ENCODE measurements at places on chromosomes 5 and 9.

- DNase-seq, result no peak
These were observed 82.9 kb downstream of the MEF2C start for GRCh38 chr5:88799938-88800535.

DNA sequence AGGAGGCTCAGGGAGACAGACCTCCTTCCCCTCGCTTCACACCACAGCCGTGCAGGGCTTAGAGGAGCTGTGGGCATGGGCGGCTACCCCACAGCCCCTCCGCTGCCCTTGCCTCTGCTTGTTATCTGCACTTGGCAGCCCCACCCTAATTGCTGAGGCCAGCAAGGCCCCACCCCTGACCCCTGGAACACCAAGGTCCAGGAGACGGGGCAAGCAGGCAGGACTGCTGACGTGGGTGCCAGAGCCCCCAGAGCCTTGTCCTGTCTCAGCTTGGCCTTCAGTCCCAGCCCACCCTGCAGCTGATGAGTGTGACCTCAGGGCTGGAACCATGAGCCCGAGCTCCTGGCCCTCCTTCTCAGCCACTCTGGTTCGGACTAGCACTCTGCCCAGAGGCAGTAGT lies 29.1 kb upstream of the NEURL1B start:
- DNase-seq, result no peak

- no peak for DNase-seq
These were observed 48.0 kb downstream of the SERINC5 start for GRCh38 chr5:80207832-80208231.

- DNase-seq, result no peak
These were observed 8.1 kb downstream of the ADAMTS13 start for GRCh38 chr9:133430244-133430643.

- no peak for DNase-seq
These were observed 1022.5 kb upstream of the DMAC1 start for GRCh38 chr9:8821910-8822666.

GRCh38 chr5:126043688-126044087 lies 379.5 kb upstream of the GRAMD2B start:
- no peak for DNase-seq

GRCh38 chr5:54959673-54960418 lies 25.5 kb downstream of the ESM1 start:
- DNase-seq, result peak; percentile 21

DNA sequence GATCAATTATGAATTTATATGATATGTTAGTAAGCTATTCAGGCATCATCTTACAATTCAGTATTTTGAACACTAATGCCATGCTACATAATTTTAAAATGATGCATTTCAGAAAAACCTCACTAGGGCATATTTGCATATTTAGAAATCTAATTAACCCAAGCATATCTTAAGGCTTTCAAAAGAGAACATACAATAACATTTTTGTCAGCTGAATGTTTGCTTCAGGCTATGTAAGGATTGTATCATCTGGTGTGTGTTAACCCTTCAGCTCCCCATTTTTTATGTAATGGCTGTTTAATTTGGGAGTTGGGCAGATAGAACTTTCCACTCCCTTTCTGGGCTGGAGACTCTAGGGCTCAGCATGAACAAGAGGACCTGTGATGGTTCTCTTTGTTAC lies 299.1 kb upstream of the EFNA5 start:
- DNase-seq, result no peak

GRCh38 chr5:18305288-18305924 lies 671.1 kb downstream of the TAF11L14 start:
- no peak for DNase-seq

GRCh38 chr5:148559461-148559860 lies 94.9 kb downstream of the HTR4 start:
- DNase-seq, result no peak

GRCh38 chr5:80105698-80106439 lies 70.7 kb downstream of the THBS4 start:
- no peak for DNase-seq

GRCh38 chr5:56126487-56127179 lies 106.5 kb downstream of the ANKRD55 start:
- DNase-seq, result no peak

DNA sequence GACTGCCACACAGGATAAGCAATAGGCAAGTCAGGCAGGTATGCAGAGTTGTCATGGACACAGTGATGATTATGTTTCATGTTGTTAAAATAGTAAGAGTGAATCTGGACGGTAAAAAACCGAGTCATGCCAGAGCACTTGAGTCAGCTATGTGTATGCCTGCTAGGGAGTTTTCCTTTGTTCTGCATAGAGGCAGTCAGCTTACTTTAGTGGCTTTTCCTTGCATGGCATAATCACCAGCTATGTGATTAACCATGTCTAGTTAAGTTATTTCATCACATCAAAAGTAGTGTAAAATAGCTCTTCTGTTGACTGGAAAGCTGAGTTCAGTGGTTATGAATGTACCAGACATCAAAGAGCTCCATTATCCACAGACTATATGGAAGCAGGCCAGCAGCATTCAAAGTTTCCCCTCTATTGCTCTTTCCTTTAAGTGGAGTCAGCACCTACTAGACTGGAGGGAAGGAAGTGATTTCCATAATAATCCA lies 989.8 kb downstream of the TLE1 start:
- DNase-seq, result no peak

GRCh38 chr9:127494304-127494702 lies 43.0 kb downstream of the LRSAM1 start:
- no peak for DNase-seq

GRCh38 chr5:173682313-173682712 lies 65.9 kb upstream of the BOD1 start:
- no peak for DNase-seq

GRCh38 chr5:1322036-1322900 lies 22.6 kb downstream of the CLPTM1L start:
- no peak for DNase-seq

DNA sequence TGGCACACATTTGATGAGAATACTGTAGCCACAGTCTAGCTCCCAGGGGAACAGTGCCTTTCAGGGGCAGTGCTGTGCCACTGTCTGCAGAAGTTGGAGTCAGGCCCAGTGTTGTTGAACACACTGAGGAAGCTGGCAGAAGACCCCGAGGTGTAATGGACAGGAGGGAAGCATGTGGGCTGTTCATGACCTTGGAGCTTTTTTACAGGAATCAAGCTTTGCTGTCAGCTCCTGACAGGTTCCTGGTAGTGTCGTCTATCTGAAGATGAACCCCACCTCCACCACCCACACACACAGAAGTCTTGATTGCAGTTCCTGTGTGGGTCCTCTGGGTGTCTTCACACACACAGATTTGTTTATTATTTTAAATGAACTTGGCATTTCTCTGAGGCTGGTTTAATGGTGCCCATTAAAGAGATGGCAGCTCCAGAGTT lies 40.3 kb upstream of the TNFAIP8 start:
- DNase-seq, result peak; percentile 83

DNA sequence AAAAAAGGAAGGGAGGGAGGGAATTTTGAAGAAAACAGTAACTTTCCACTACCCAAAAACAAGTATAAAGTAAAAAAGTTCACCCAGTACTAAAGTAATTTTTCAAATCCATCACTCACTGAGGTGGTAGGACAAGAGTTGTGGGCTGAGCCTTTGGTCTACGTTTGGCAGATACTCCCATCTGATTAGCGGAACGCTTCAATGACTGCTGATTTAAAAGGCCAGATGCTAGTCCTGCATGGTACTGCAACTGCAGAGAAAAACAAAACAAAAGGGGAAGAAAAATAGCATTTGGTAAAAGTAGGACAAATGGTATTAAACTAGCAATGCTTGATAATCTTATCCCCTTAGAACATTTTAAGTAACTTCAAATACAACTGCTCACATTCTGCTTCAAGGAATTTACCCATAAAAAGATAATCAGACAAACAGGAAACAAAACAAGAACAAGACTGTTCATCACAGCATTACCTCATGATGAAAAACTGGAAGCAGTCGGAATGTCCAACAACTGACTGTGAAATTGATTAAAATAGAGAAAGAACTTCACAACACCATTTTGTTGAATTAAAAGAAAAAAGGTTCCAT lies 65.4 kb downstream of the MED27 start:
- DNase-seq, result no peak

DNA sequence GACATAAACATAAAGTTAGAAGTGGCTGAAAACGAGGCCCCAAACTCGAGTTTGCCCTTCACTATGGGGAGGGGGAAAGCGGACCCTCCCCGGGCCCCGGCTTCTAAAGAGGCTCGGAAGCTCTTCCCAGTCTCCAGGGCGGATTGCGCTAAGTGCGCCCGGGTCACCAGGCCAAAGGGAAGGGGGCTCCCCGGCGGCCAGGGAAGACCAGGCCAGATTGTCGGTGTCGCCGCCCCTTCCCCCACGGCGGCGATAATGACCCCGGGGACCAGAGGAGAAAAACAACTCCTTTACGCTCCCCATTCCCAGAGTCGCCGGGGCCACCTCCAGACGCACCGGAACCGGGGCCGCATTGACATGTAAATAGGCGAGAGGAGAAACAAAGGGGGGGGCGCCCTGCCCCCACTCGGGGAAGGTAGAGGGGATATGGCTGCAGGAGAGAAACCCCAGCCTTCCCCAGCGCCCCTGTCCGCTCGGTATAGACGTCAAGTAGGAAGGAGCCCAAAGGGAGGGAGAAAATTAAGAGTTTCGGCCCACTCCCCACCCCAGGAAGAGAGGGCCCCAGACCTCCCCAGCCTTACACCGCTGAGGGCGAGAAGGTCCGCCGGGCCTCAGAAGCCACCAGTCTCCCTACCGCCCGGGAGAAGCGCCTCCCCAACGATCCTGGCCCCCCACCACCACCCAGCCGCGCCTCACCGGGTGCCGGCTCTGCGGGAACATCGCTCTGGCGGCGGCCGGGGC lies 1.7 kb downstream of the TLE1 start:
- DNase-seq, result no peak

- DNase-seq, result no peak
These were observed 302.6 kb downstream of the OSTF1 start for GRCh38 chr9:75390951-75391350.

DNA sequence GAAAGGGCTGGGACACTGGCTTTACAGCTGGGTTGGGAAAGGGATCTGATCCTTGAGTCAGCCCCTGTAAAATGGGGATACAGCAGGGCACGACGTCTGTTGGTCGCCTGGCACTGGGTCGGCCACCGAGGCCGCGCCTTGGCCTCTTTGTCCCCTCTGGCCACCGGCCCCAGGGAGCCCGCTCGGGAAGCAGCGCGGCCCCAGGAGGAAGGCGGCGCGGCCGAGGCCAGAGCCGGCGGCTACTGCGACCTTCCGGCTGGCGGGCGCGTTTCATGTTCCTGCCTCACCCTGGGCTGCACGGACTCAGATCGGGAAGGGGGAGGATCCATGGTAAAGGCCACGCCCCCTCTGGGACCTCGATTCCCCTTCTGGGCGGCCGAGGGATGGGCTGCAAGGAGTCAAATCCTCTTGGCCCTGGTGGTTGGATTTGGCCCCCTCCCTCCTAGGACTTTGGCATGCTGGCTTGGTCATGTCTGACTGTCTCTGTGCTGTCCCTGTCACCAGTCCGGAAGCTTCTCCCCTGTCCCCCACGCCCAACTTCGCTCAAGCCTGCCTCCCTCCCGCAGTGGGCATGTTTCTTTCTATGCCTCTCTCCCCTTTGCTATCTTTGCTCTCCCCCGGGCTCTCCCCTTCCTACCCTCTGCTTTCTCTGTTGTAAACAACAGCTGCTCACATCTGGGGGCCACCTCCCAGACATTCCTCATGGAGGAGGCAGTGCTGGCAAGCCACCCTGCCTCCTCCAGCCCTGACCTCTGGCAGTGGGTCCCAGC lies 25.8 kb downstream of the FPGS start:
- DNase-seq, result no peak

DNA sequence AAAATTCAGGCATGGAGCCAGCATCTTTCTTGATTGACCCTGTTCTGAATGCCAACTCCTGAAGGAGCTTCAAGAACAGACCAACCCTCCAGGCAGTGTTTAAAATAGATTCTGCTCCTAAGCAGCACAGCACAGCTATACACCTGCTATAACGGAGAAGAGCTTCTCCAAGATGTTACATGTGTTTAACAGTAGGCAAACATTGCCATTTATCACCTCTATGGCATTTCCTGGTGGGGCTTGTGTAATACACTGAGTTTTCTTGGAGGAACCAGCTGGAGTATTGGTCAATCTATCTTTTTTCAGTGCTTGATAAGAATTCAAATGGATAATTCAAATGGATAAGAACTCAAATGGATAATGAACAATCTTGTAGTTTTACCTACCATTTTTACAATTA lies 615.1 kb downstream of the CDH12 start:
- DNase-seq, result no peak

DNA sequence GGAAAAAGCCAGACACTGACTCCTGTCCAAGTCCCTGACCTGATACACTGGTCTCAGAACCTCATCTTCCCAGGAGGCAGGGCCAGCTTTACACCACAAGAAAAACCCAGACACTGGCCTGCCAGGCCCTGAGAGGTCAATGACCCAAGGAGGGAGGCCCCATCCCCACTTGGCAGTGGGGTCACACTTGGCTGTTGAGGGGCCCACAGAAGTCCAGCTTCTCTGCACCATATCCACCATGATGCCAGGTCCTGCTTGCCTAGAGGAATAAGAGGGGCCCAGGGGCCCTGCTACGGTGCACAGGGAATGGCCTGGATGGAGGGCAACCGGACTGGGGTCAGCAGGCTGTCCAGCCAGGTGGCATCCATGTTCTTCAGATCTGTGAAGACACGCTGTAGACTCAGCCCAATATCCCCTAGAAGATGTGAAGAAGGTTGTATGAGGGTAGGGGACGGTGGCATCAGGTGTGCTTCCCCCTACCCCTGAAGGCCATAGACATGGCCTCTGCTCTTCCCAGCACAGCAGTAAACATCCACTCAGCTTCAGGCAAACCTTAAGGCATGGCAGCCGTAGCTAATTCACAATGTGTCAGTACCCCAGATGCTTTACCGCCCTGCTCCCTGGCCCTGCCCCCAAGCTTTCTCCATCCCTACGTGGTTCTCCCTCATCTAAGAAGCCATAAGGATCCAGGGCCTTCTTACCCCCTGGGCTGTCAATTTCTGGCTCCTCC lies 6.7 kb downstream of the IRF1 start:
- no peak for DNase-seq

DNA sequence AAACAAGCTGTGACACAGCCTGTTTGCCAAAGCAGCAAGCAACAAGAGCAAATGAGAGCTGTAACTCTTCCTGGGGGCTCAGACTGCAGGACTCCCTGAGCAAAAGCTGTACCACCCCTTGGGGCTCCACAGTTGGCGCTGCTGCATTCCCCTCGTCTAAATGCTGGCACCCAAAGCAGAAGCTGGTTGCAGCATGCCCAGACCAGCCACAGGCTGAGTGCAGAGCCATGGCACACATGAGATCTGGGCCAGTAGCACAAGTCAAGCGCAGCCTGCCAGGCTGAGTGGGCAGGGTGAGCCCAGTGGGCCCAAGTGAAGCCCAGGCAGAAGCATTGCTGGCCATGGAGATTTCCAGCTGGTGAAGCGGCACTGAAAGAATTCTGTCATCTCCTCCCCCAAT lies 157.3 kb upstream of the GRAMD2B start:
- no peak for DNase-seq

DNA sequence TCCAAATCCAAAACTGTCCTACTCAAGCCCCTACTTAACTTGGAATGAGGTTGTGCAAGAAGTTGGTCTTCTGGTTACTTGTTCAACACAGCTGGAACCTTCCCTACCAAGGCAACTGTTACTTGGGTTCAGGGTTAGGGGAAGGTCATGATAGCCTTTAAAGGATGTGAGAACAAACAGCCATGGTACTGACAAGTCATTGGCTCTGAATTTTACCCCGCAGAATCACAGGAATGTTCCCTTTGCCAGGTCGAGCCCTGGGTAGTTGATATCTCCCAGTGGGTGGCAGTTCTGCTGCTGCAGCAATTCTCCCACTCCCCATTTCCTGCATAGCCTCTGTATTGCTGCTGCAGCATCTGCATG lies 396.1 kb upstream of the MPDZ start:
- no peak for DNase-seq

- DNase-seq, result no peak
These were observed at the start of gene BARHL1 for GRCh38 chr9:132582276-132582785. Gene BARHL1 (plus strand): TSS chr9:132582606. CDS start chr9:132582798, 192 bp downstream.

- DNase-seq, result no peak
These were observed 202.9 kb upstream of the IER5L start for GRCh38 chr9:129380961-129381401.

Measured in CD4-positive, alpha-beta T cell treated with Interleukin-21 for 1 hour (primary cell).